Stomach (tissue), 19 donors: ENCODE measurements at places on chromosomes 2 and 18.

- peak; percentile 20 for DNase-seq
Observed at GRCh38 chr2:241851325-241852115, 7.2 kb downstream of the PDCD1 start.

DNA sequence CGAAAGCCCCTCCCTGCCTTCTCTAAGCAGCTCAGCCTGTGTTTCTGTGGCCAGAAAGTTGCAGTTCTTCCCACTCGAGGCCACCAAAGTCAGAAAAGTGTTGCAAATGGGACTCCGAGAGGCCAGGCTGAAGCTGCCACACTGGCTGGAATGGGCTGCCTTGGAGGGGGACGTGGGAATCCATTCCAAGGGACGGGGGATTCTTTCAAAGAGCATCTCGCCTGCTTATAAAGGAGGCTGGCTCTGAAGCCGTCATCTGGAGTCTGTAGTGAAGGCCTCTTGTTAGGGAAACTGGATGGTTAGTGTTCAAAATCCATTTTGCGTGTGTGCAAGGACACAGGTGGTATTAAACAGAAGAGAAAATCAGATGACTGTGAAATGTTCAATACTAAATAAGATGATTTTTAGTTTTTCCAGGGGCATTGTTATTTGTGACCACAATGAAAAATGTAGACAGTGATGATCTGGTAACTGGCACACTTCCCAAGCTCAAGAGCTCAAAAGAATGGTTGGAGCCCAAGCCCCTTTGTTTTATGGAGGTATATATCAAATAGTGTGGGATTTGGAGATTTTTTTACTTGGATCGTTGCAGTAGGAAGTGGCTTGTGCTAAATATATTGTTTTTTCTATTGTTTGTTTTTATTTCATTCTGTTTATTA, 782 bp downstream of the FAM228B start:
- no peak for DNase-seq

DNA sequence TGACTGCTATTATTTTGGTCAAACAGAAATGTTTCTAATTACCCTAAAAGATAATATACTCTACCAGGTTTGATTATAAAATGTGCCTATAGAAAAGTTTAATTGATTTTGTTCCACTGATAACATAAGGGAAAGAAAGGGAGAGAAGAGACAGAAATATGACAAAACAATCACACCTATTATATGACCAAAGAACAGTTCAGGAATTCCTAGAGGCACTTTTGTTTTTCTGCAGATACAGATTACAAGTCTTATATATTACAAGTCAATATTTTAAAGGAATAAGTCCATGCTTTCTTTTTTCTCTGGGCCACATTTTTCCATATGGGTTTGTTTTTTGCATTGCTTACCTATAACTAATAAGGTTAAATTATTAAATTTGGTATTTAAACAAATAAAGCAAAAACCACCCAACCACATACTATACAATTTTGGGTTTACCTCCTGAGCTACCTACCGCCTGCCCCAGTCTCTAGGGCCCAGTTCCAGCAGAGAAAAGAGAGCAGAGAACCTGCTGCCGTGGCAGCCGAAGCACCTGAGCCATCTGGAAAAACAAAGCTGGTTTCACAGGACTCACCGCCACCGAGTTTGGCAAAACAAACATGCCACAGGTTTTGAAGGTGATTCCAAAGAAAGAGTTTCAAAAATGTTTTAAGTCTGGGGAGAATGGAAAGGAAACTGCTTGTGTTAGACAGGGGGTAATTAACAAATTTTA, 92.1 kb downstream of the DYM start:
- DNase-seq: peak; percentile 40

DNA sequence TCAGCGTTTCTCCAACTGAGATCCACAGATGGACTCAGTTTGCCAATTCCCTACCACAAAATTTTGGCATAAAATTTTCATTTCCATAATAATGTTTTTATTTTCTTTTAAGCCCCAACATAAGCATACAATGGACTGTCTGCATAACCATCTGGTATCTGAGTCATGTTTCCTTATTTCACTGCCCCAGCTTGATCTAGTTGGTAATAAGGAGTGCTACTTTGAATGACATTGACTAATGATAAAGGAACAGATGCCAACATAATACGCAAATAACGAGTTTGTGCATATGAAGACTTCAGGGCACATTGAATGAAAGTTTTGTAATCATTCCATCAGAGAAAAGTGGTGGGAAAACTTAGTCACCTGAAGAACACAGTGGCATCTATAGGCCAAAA, 8.8 kb upstream of the MBD2 start:
- no peak for DNase-seq

- no peak for DNase-seq
Observed at GRCh38 chr2:128028668-128029054, 802 bp upstream of the SAP130 start.

GRCh38 chr18:31553800-31554199, 37.9 kb upstream of the TTR start:
- no peak for DNase-seq

- DNase-seq: no peak
Observed at GRCh38 chr18:78965260-78965659, 14.4 kb upstream of the SALL3 start.

DNA sequence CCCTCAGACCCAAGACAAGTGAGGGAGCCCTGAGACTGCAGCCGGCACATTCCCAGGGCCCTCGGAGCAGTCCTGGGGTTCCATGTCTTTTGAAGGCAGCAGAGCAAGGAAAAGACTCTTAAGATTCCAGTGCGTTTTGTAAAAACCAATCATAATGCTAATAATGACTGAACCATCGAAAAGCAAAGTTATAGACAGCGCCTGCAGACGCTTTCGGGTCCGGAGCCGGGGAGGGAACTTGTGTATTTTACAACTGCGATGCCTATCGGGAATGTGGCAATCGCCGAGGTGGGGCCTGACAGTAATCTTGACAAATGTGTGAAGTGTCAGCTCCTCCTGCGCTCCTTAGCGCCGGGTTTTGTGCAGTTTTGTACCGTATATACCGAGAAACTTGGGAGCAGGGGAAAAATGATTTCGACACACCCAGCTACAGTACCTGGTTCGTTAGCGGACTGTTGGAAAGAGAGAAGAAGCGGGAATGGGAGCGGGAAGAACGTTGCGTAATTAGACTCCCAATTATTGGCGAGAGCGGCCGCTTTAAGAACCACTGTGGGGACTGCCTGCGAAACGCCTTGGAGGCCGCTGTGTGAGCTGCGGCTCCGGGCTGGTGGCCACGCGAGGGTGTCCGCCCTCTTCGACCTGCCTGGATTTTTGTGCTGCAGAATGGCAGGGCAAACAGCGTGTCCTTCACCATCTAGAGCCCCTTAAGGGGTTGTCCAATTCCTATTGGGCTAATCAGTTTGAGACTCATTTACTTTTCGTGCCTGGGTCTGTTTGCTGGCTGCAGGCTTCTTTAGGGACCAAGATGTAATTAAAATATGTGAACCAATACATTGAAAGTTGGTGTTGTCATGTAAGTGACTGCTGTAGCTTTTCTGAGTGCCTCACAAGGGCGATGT, 2.4 kb downstream of the EPAS1 start:
- peak; percentile 75 for DNase-seq

GRCh38 chr2:143482316-143482715, 353.1 kb downstream of the ARHGAP15 start:
- peak; percentile 71 for DNase-seq

DNA sequence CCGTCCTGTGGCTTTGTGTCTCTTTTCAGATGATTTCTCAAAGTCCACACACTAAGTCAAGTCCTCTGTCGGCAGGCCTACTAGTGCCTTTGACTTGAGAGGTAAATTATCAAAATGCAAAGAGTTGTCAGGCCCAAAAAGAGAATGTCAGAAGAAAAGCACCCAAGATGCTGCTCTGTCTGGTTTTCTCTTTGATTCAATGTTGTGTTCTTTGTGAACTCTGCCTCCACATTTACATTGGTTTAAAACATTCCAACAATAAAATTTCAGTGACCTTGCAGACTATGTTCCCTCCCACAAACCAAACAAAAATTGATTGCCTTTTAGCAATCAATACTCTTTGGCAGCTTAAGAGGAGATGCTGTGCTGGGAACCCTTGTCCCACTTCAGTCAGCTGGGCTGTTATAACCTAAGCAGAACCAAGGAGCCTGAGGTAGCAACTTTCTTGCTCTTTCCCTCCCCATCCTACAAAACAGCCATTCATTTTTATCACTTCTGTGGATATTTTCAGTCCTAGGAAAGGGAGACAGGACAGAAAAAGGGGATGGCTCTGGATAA, 19.6 kb upstream of the SATB2 start:
- no peak for DNase-seq

DNA sequence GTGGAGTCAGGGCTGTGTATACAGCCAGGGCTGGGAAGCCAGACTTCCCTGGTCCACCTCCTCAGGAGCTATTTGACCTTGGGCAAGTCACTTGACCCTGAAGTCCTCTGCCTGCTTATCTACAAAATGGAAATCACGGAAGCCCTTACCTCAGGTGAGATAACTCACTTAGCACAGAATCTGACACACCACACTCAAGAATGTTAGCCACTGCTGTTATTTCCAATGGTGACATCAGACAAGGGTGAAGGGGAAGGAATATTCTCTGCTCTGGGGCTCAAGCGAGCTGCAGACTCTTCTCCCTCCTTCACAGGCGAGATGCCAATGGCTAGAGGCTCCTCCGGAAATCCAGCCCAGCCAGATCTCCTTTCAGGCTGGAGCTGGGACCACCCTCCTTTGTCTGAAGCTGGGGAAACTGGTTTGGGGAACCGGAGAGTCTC, 189.6 kb downstream of the HAUS1 start:
- DNase-seq: no peak

DNA sequence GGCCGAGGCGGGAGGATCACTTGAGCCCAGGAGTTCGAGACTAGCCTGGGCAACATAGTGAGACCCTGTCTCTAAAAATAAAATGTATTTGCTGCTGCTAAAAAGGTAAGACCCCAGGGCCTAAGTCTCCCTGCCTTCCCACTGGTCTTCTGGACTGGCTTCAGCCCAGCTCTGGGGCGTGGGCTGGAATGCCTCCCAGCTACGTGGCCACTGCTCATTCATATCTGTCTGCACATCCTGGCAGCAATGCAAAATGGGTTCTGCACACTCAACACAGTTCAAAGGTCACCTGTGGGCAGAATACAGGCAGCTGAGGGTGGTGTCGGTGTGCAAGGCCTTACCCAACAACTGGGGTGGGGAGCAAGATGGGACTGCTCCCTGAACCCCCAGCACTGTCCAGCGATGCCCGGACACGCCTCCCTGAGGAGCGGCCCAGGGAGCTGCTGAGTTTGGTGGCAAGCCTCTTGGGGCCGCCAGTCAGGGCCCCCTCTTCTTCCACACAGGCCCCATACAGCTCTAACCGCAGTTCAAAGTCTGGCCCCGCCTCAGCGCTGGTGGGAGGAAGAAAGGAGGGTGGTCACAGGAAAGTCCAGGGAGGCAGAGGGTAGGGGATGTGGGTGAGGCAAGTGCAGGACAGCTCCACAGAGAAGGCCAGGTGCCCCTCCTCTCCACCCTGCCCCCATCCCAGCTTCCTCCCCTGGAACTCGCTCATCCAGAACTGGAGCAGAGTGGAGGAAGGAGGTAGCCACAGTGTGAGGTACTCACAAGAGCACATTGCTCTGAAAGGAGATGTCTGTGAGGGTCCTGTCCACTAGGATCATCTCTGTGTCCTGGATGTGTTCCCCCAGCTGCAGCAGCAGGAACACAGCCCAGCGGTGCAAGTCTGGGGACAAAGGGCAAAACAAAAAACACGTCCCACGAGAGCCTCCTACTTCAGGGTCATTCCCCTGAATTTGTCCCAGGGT, 8.2 kb downstream of the WDR54 start:
- DNase-seq: peak; percentile 53

DNA sequence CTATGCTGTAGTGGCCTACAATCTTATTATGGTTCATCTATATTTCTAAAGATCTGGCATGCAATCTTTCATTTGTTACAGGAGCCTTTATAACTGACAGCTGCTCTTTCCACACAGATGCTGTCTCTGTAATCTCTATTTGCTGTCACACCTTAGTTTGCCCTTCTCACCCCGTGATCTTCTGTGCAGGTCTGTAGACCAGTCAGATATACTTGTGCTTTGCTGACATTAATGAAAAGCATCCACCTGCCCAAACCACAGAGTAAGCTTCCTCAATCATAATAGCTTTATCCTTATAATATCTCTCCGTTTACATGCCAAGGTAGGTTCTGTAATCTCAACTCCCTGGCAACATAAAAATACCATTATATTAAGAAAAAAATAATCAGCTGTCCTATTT, 122.4 kb downstream of the GRB14 start:
- DNase-seq: peak; percentile 8

DNA sequence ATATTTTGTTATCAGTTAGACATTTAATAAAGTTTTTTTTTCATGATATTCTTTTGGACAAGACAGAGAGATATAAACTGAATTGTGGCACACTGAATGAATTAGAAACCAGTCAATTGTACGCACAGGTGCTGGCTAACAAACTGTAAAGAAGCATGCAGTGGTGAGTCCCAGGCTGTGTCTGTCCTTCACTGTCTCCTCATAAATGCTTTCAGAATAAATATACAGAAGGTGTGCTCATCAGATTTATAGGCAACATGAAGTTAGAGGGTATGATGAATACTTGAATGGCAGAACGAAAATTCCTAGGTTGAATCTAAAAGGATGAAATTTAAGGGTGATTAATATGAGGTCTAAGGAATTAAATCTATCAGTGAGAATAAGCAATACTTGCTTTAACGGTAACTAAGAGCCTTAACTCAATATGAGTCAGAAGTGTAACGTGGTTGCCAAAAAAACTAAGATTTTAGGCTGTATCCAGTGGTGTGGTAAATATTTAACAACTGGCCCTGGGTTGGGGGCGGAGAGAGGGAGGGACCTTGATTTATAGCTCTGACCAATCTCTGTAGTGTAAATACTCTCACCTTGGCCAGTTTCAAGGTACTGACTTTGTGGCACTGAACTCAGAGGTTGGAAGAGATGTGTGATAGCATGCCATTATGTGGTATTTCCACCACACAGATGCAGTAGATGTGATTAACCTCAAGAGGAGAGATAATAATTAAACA, 41.9 kb upstream of the AAK1 start:
- DNase-seq: peak; percentile 40

GRCh38 chr18:32998285-32998684, 225.5 kb upstream of the KLHL14 start:
- no peak for DNase-seq

- DNase-seq: no peak
Observed at GRCh38 chr2:134836986-134837385, 1.4 kb upstream of the ACMSD start.

- no peak for DNase-seq
Observed at GRCh38 chr2:112290648-112291047, 15.3 kb downstream of the ZC3H6 start.
